NCI-H2107 (cell line): ENCODE measurements at places on chromosomes 4 and X.

DNA sequence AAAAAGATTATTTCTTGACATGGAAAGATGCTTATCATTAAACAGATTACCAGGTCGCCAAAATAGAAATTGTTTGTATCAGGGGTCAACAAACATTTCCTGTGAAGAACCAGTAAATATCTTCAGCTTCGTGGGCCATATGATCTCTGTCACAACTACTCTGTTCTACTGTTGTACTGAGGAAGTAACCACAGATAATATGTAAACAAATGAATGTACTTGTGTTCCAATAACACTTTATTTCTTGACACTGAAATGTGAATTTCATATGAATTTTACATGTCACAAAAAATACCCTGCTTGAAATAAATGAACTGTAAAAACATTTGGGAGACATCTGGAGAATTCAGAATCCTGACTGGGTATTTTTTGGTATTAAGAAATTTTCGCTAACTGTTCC is 4.7 kb upstream of the FHL1 start:
- no peak for DNase-seq

GRCh38 chr4:110898290-110898689 is 275.4 kb upstream of the PITX2 start:
- DNase-seq: no peak

DNA sequence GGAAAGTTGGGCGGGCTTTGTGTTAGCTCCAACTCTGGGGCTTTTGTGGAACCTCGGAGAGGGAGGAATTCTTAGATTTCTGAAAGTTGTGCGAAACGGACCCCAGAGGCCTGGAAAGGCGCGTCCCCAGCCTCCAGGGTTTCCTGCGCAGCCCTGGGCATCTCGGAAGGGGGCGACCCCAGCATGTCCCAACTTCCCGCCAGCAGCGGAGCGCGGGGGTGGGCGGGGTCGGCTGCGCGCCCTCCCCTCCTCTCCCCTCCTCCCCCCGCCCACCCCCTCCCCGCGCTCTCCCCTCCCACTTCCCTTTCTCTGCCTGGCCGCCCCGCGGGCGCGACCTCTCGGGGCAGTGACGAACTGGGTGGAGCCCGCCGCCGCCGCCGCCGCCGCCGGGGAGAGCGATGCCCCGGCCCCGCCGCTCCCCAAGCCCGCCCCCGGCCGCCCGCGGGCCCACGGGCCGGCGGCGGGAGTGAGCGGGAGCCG is 16.8 kb downstream of the PTTG2 start:
- peak; percentile 5 for DNase-seq

DNA sequence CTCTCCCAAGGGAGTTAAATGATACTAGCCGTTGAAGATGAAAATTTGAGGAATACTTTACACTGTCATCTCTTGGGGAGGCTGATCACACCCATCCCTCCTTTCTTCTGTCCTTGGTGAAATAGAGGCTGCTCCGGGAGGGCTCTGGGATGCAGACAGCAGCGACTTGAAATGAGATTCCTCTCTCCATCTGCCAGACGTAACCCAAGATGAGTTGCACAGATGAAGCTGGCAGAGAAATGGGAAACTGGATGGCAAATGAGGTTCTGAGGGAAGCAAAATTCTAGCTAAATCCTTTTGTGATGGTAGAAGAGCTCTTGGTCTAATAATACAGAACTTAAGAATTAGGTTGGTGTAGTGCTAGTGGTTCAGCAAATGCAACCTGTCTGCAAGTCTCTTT is 201.4 kb downstream of the AASDH start:
- DNase-seq: no peak
